ENCODE measurements at places on chromosomes 12 and 14.

DNA sequence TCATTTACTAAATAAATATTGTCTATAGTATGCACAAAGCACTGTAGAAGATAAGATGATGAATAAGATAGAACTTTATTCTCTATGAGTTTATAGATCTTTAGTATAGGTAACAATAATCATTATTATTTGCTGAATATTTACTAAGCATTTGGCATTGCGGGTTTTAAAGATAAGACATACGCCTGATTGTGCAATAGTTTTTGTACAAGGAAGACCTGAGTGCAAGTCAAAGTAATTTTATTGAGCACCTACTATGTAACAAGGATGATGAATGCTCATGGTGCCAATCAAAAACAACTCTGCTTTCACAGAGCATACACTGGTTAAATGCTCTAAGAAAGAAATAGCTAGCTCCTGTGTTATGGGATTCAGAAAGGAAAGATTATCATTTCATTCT, 1461.7 kb upstream of the FLRT2 start:
- no peak for DNase-seq

DNA sequence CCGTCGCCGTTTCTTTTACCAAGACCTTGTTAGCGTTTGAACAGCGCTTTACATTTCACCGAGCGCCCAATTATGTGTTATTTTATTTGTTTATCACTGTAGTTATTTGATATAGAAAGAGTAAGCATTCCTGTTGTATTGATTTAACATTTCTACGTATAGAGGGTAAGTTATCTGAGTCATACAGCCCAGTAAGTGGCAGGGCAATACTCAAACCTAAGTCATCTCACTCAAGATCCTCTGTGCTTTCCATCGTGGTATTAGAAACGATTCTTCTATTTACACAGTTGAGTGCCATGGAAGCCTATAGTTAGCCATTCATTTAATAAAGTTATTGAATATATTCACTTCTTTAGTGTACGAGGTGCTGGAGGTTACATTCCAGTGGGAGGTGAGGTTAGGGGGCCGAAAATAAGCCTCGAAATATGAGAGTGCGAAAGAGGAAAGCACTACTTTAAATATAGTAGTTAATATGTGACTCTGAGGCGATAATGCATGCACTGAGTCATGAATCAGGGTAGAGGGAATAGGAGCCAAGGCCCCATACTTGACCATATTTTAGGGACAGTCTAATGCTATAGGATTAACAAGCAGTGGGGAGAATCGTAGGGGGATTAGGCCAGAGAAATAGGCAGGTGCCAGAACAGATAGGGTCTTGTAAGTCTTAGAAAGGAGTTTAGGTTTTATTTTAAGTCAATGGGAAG, 629 bp downstream of the RAD51AP1 start:
- DNase-seq: no peak

DNA sequence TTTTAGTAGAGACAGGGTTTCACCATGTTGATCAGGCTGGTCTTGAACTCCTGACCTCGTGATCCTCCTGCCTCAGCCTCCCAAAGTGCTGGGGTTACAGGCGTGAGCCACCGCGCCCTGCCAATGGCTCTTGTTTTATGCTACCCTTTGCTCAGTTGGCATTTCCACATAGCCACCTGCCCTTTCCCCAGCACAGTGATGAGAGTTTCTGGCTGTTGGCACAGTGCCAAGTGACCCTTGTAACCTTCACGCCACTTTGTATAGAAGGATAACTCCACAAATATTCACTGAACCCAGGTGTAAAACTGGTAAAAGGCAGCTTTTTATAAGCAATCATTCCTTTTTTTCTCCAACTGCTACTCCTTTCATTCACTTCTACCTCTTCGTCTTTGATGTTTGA, 18.5 kb upstream of the CCDC175 start:
- DNase-seq: no peak

DNA sequence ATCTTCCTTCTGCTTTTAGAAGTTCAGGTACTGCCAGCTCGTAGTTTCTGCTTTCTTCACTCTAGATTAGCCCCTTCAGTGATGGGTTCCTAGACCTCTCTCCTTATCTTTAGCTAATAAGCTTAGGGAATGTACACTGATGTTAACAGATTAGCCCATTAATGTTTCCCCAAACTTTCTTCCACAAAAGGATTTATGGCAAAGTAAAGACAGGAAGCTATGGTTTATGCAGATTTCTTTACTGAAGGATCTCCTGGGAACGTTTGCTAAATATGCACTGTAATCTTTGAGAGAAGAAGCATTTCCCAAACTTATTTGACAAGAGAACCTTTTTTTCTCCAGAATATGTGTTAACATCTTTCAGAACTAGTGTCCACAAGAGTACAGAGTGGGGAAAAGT, 4.2 kb downstream of the SOCS4 start:
- DNase-seq: no peak

GRCh38 chr14:61524211-61524806, 171.0 kb upstream of the HIF1A start:
- no peak for DNase-seq

DNA sequence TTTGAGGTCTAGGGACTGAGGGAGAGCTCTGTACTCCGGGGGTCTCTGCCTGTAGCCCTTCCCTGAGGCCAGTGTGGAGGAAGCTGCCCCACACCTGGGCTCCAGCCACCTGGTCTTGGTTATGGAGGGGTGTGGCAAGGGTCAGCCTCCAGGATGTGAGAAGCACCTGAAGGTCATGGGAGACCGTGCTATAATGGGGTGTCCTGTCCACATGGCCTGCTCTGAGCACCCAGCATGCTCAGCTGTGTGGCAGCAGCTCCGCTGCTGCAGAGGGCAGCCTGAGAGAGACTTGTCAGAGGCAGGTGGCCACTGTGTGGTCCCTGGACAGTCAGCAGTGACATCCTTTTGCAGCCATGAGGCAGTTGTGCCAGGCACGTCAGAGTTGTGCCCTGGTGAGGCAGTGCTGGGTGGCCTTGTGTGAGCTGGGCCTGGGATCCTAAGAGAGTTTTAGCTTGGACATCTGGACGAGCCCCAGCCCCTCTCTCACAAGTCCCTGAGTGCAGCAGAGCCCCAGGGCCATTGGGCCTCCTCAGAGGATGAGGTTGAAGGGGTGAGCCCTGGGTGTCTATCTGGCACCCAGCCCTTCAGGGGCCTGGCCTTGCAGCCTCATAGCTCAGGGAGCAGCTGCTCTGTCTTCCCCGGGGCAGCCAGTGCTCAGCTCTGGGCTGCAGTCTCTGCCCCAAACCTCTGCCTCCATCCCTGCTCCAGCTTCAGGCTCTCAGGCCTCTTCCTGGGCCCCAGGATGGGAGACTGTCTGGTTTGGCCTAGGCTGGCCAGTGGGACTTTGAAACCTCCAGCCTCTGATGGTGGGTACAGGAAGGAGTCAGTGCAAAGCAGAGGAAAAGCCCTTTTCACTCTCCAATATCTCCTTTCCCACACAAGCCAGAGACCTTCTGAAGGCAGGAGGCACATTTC, 7.4 kb upstream of the ATG101 start:
- no peak for DNase-seq
